ENCODE measurements at places on chromosomes 4 and X. TPM values are rescaled to one million over a fixed set of nuclear protein-coding genes. Genes with fewer than 3 reads are reported as not detected.

Gene DAPP1
- total RNA-seq = 0.98 TPM

Gene ADAMTS3
- not detected for total RNA-seq

Gene TEC
- 1.3 TPM for total RNA-seq

Gene CCDC160
- 1.2 TPM for total RNA-seq

Gene MAOA
- 32.9 TPM for total RNA-seq

Gene POU3F4
- not detected for total RNA-seq

Gene SPANXN3
- total RNA-seq = not detected

Gene CDS1
- 1.1 TPM for total RNA-seq

Gene ETDA
- total RNA-seq = not detected
